D341Med (cell line): ENCODE measurements at places on chromosomes 6 and 20.

DNA sequence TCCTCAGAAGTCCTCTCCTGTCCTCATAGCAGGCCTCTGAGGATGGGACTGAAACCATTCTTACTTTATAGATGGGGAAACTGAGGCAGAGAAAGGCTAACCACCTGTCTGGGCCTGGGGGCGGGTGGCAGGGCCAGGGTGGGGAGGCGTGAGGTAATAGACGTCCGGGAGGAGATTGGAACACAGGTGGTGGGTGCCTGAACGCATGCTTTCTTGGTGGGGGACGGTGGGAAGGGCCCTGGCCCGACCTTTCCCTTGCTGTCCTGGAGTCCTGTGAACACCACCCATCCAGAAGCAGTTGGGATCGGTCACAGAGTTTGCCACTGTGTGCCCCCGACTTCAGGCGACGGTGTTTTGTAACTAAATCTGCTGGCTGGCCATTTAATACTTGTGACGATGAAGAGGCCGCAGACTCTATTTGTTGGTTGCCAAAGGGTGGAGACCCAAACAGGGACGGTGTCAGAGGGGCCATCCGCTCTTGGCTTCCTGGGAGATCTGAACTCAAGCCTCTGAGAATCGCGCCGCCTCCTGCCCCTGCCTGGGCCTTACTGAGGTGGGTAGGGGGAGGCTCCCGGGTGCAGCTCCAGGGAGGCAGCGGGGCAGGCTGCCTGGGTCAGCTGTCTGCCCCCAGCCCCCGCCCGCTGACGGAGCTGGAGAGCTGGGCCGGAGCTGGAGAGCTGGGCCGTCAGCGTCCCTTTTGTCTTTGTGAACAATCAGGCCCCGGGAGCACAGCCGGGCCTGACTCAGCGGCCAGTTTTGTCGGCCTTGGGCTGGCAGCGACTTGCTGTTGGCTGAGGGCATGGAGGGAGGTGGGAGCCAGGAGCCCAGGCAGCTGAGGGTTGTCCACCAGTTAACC lies 4.1 kb downstream of the RBM38 start:
- no peak for DNase-seq

DNA sequence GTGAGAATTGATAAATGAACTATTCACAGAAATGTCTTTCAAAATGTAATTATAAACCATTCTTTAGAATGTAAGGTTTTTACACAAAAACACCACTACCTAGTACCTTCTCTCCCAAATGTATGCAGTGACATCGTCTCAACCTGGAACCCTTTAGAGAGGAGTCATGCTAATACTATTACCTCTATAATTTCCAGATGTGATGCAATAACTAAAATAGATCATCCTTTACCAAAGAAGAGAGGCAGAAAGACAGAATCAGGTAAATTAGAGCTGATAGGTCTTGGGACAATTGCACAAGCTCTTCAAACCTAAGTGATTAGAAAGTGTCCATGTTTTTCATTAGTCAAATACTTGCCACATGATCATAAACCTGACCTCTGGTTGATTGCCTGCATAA lies 96.7 kb downstream of the HDGFL1 start:
- no peak for DNase-seq

DNA sequence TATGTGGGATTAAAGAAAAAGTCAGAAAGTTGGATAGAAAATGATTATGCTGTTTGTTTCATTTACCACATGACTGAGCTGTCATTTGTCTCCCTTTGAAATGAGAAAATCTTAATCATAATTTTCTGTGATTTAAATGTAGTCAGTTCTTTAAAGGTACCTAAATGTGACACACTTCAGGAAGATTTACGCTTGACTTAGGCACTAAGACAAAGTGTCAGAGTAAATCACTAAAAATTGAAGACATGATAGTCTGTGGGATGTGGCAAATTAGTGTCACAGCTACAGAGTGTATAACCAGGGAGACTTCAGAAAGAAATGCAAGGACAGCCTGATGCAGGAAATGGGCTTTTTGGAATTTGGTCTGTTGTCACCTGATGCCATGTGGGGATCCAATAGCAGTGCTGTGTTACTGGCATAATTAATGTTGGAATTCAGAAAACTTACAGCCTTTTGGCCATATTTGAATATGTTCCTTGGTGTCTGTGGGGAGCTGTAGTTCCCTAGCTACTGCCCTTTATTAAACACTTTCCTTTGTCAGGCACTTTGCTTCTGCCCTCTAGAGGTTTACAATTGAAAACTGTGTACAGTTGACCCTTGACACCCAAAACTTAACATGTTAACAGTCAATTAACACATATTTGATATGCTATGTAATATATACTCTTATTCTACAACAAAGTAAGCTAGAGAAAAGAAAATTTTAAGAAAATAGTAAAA lies 493.8 kb downstream of the UTRN start:
- DNase-seq = no peak

GRCh38 chr6:131510094-131510493 lies 62.9 kb upstream of the ARG1 start:
- DNase-seq = no peak

GRCh38 chr20:1184638-1185315 lies at the start of gene TMEM74B:
Gene TMEM74B (minus strand): TSS chr20:1184981. CDS start chr20:1183801, 1,180 bp downstream.
- peak; percentile 53 for DNase-seq

GRCh38 chr6:48825501-48826151 lies 637.4 kb downstream of the MMUT start:
- no peak for DNase-seq

GRCh38 chr6:91754691-91755090 lies 1167.8 kb upstream of the MAP3K7 start:
- no peak for DNase-seq

- no peak for DNase-seq
Measured at GRCh38 chr20:46260480-46260879, 47.8 kb downstream of the CDH22 start.

DNA sequence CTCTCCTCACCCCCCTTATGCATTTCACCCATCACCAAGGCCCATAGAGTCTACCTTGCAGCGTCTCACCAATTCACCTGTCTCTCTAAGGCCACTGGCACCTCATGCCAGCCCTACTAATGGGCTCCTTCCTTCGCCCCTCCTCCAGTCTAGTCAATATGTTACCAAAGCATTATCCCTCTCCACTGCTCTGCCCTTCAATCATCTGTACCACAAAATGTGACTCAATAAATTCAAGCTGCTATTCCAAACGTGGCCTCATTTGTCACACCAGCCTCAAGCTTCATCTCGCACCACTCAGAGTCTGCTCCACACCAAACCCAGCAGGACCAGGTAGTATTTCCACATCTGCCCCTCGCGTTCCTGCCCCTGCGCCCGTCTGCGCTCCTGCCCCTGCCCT lies 21.8 kb upstream of the RPS6KA2 start:
- no peak for DNase-seq

DNA sequence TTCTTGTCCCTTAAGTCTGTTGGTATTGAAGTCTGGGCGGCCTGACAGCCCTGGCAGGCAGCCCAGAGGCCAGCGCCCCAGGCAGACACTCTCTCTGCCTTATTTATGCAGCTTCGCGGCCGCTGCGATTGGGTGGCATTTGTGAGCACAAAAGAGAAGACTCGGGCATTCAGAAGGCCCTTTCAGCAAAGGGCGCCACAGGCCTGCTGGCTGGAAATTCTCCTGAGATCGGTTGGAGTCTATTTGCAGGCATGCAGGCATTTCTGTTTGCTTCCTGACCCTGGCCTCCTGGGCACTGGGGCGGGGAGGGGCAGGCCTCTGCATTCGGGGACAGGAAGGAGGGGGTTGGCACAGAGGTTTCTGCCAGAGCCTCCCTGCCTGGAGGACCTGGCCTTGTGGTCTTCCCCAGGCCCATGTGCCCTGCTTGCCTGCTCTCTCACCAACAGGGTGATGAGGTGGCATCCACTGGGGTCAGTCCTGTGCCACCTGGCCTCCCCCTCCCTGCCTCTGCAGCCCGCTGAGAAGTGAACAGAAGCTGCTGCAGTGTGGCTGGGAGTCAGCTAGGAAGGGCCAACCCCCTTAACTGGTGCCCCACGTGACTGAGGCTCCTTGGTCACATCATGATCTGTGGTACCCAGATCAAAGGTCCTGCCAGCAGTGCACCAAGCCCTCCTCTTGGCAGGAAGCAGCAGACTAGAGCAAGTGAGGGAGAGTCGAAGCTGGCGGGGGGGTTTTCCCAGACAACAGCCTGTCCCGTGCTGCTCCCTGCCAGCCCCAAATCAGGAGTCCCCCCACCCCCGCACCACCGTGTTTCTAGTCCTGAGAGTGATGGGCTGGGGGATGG lies 16.6 kb upstream of the CCDC167 start:
- no peak for DNase-seq

GRCh38 chr6:15200087-15200486 lies 45.8 kb upstream of the JARID2 start:
- DNase-seq = no peak

- no peak for DNase-seq
Measured at GRCh38 chr6:45447005-45447404, 69.3 kb upstream of the SUPT3H start.

- no peak for DNase-seq
Measured at GRCh38 chr6:81906709-81907204, 154.3 kb upstream of the TENT5A start.

- DNase-seq = no peak
Measured at GRCh38 chr20:35091816-35092523, 637 bp downstream of the TRPC4AP start.

- no peak for DNase-seq
Measured at GRCh38 chr20:25280574-25281535, 33.0 kb downstream of the PYGB start.

GRCh38 chr20:59158673-59159072 lies 4.9 kb upstream of the ZNF831 start:
- DNase-seq = no peak

DNA sequence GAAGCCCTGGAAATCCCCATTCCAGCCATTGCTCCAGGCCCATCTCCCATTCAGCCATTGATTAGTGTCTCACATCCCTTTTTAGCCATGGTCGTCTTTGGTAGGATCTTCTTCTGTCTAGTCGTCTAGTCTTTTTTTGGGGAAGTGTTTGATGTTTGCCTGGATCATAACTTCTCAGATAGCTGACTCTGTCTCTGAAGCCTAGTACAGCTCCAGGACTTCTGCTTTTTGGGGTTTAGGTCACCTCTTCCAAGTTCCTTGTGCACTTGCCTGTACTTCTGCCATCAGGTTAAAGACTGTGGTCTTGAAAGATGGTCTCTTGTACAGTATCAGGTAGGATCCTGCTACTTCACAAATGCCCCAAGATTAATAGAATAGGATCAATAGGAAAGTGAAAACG lies 553.5 kb downstream of the PKHD1 start:
- DNase-seq = no peak

GRCh38 chr6:19857703-19858102 lies 20.5 kb downstream of the ID4 start:
- no peak for DNase-seq

DNA sequence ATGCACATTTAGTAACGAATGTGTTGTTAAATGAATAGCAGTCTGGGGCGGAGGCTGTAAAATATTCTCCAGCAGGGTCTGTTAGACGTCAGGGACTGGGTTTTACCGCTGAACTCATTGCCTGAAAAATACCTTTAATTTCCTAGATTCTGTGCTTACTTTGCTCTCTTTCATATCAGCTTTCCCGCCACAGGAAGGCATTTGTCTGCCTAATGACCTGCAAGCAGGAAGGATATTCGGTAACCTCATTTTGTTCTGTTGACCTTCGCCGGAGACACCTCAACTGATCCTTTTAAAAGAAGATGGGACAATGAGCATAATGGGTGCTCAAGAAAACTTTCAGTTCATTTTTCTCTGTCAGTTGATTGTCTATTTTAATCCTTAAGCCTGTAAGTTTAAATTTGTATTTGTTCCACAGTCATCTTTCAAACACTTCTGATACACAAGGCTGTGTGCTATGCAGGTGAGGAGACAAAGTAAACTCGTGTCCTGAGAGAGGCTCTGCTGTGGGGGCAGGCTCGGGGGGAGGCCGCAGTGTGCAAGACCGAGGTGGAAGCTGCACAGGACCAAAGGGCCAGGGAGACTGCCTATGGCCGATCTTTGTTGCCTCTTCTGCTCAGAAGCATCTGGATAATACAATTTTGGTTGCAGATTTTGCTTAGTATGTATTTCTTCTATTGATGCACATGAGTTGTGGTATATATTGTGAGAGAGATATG lies 27.4 kb upstream of the SIM1 start:
- no peak for DNase-seq

GRCh38 chr6:8014947-8015346 lies 49.2 kb downstream of the BLOC1S5 start:
- no peak for DNase-seq

- no peak for DNase-seq
Measured at GRCh38 chr20:57434390-57434700, 43.1 kb downstream of the RBM38 start.

DNA sequence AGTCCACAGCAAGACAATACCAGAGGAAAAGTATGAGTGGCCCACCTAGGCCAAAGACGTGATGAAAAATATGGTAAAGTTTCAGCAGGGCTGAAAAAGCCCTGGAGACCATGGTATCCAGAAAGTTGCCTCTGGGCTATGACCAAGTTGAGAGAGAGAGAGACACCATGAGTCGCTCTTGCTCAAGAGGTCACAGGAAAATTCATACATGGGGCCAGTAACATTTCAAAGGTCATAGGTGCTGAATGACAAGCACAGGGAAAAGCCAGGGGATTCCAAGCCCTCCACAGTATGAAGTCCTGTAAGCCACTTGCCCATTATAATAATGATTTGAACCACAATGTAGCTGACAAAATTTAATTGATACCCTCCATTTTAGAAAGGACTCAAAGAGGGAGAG lies 657.7 kb upstream of the CITED2 start:
- DNase-seq = no peak

DNA sequence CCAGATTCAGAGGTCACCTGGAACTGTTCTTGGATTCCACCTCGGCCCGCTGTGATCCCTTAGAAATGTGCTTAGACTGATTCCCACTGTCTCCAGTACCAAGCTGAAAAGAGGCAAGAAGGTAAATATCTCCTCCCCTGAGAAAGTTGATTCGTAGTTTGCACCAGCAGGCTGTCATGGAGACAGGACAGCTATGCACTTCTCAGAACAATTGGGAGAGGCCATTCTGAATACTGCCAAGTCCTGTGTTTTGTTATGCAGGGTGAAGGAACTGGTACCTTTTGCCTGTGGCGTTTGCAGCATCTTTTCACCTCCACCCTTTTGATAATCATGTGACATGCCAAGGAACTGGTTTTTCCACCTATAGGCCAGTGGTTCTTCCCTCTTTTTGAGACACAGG lies 58.2 kb upstream of the RNGTT start:
- no peak for DNase-seq

DNA sequence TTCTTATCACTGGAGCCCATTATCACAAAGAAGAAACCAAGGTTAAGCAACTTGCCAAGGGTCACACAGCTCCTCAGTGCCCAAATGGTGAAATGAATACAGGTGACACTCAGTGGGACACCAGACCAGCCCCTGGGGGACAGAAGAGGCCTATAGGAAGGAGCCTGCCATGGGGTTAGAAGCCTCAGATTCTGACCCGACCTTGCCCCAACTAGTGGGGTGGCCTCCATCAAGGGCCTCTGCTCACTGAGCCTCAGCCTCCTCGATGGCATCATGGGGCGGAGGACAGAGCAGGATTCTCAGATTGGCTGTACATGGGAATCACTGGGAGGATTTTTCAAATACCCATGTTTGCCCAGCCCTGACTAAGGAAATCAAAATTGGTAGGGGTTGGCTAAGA lies 47.6 kb downstream of the MRPL14 start:
- DNase-seq = no peak
